Osteoblast (primary cell): ENCODE measurements at places on chromosomes 12 and 14. TPM values are rescaled to one million over a fixed set of nuclear protein-coding genes. Genes with fewer than 3 reads are reported as not detected.
A peak's percentile ranks its signal among the peaks of the same experiment; 100 is the strongest.

DNA sequence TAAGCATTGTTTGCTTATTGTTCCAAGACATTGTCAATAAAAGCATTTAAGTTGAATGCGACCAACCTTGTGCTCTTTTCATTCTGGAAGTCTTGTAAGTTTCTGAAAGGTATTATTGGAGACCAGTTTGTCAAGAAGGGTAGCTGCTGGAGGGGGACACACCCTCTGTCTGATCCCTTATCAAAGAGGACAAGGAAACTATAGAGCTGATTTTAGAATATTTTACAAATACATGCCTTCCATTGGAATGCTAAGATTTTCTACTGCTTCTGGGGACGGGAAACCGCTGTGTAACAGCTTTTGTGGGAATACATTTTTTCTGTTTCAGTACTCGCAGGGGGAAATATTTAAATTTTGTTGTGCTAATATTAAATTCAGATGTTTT lies 3.5 kb downstream of the FOS start:
- no peak for DNase-seq

DNA sequence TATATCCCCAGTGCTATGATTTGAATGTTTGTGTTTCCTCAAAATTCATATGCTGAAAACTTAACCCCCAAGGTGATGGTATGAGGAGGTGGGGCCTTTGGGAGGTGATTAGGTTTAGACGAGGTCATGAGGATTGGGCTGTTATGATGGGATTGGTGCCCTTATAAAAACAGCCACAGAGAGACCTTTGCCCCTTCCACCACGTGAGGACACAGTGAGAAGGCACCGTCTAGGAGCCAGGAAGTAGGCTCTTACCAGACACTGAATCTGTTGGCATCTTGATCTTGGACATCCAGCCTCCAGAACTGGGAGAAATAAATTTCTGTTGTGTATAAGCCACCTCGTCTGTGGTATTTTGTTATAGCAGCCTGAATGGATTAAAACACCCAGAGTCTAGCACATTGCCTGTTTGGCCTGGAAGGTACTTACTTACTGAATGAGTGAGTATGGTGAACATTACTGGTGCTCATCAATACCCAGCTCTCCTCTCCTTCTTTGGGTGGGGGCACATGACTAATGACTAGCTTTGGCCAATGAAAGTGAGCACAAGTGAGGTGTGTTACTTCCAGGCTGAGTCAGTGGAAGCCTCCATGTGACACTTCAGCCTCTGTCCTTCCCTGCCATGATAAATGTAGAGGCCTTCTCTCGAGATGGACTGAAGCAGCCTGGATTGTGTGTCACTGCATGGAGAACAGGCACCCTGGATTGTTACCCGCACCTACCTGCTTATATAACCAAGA lies 72.4 kb upstream of the CHST11 start:
- no peak for DNase-seq

TSPAN8 gene
- total RNA-seq: under 0.01 TPM in 1 of 2 replicates, not detected in the other

TC2N gene
- total RNA-seq: under 0.01 and 0.29 TPM in 2 replicates

GRCh38 chr12:120914794-120915193 lies 10.6 kb upstream of the SPPL3 start:
- no peak for DNase-seq

DNA sequence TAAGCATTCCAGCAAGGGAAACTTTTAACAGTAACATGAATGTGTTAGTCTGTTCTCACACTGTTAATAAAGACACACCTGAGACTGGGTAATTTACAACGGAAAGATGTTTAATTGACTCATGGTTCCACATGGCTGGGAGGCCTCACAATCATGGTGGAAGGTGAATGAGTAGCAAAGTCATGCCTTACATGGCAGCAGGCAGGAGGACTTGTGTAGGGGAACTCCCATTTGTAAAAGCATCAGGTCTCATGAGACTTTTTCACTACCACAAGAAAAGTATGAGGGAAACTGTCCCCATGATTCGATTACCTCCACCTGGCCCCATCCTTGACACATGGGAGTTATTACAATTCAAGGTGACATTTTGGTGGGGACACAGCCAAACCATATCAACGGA lies 168.3 kb downstream of the PAH start:
- DNase-seq: no peak

GRCh38 chr12:93571925-93572711 lies at the start of gene SOCS2:
TSS of gene SOCS2 (plus strand) at chr12:93572675. CDS start at chr12:93572898, 223 bp downstream.
- peak; percentile 77 for DNase-seq

LALBA gene
- total RNA-seq: not detected in 2 replicates

- DNase-seq: no peak
These were observed 81.1 kb downstream of the ZFP36L1 start for GRCh38 chr14:68711561-68712309.

DNA sequence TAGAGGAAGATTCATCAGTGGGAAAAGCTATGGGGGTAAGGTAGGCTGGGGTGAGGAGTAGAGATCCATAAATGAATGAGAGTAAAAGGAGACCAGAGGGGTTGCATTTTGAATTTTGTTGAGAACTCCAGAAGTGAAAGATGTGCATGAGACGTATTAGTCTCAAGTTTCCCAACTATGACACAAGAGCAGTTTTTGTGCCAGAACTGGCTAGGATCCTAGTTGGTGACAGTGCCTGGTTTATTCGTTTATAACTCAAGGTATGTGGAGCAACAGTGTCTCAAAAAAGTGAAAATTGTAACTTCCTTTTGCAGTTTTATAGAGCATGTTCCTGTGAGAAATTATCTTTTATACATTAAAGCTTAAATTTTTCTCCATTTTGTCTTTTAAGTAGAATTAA lies 377.0 kb downstream of the NPAS3 start:
- DNase-seq: no peak

GRCh38 chr14:65304239-65304638 lies 108.3 kb upstream of the FUT8 start:
- DNase-seq: no peak

- DNase-seq: no peak
These were observed 9.0 kb downstream of the SLC8B1 start for GRCh38 chr12:113325916-113326315.
